ENCODE measurements at places on chromosomes 16 and 17.

DNA sequence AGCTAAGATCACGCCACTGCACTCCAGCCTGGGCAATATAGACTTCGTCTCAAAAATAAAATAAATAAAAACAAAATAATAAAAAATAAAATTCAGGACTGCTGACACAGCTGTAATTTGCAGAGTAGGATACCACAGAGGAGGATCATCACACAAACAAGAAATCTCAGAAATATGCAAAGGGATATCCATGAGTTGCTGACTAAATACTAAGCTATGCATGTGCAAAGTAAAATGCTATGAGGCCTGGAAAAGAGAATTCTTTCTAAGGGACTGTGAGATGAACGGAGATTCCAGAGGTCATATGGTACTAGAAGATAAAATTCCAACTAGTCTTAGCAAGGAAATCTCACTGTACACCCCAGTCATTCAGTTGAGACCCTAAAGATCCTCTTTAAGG is 74.8 kb downstream of the SLC39A11 start:
- DNase-seq: no peak

DNA sequence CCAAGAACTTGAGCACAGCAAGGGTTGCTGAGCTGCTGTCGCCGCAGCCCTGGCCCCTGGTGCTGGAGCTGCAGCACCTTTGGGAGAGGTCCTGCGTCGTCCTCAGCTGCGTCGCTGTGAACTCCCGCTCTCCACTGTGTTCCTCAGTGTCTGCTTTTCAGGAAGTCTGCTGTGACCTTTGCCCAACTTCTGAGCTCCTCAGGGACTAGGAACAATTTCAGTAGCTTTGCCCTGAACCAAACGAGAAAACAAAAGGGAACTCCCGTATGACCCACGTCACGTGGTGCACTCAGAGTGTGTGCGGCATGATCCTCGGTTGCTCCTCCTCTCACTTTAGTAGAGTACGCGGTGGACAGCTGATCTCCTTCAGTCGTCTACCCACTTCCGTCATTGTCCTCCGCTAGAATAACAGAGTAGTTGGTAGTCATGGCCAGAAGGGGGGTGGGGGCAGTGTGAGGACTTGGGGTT is 44.2 kb downstream of the WDR45B start:
- DNase-seq: no peak

DNA sequence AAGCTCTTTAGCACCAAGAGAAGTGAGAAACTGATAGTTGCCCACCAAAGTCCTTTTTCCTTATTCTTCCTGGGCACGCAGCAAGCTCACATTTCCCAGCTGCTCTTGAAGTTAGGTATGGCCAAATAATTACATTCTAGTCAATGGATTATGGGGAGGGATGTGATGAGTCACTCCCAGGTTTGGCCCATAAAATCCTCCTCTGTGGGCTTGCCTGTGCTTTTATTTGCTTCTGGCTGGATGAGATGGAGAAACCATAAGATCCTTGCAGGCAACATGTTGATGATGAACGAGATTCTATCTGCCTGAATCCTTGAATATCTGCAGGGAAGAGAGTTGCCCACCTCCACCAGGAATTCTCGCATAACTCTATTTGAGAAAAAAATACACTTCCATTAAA is 568.3 kb upstream of the SALL1 start:
- DNase-seq: no peak

- no peak for DNase-seq
These were observed 8.6 kb downstream of the RPGRIP1L start for GRCh38 chr16:53695070-53695469.

DNA sequence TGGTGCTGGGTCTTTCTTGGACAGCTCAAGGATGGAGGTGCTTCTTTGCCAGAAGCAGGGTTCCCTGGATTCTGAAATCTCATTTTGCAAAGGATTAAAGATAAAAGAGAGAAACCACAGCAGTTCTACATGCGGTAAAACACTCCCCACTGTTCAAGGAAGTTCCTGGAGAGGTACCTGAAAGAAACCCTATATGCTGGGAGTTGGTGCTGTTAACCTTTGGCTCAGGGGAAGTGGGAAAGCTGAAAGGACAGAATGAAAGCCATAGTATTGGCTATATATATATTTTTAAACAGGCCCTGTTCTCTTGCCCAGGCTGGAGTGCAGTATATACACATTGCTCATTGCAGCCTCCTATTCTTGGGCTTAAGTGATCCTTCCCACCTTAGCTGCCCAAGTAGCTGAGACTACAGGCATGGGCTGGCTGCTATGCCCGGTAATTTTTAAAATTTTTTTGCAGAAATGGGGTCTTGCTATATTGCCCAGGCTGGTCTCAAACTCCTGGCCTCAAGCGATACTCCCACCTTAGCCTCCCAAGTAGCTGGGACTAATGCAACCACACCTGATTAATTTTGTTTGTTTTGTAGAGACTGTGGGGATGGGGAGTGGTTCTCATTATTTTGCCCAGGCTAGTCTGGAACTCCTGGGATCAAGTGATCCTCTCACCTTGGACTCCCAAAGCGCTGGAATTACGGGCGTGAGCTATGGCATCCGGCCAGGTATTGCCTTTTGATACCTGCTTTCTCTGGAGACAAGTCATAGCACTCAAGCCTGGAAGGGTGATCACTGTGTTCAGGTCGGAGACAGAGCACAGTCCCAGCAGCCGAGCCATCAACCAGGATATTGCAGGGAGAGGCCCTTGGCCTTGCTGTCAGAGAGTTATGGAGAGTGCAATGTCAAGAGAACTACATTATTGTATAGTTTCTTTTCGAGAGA is 55.2 kb downstream of the MSI2 start:
- peak; percentile 56 for DNase-seq

GRCh38 chr17:18323007-18323406 is 7.9 kb downstream of the SMCR8 start:
- no peak for DNase-seq

- no peak for DNase-seq
These were observed 101.4 kb downstream of the CACNG3 start for GRCh38 chr16:24357511-24357910.

GRCh38 chr16:68499006-68499405 is 40.1 kb upstream of the ZFP90 start:
- DNase-seq: peak; percentile 71

- DNase-seq: peak; percentile 37
These were observed 44.9 kb downstream of the DNAH17 start for GRCh38 chr17:78532311-78532710.

- no peak for DNase-seq
These were observed 8.6 kb downstream of the LRRC59 start for GRCh38 chr17:50388728-50389127.

DNA sequence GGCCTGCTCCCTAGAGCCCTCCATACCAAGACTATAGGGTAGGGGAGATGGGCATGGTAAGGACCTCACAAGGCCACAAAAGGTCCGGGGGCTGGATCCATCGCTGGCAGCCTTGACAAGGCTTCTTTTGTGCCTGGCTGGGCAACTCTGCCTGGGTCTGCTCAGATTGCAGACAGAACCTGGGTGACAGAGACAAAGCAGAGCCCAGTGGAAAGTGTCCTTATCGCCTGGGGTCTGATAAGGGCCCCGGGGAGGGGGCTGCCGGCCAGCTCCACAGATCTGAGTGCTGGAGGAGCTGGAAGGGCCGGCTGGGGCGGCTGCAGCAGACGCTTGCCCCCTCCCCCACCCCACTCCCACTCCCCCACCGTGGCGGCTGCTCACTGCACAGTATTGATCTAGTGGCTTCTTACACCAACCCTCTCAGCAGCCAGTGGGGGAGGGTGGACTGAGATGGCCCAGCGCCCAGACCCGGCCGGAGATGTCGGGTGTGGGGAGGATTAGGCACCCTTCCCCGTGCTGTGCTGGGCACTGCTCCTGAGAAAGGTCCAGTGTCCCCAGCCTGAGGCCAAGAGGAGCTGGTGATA is 7.2 kb downstream of the MMP15 start:
- DNase-seq: no peak

DNA sequence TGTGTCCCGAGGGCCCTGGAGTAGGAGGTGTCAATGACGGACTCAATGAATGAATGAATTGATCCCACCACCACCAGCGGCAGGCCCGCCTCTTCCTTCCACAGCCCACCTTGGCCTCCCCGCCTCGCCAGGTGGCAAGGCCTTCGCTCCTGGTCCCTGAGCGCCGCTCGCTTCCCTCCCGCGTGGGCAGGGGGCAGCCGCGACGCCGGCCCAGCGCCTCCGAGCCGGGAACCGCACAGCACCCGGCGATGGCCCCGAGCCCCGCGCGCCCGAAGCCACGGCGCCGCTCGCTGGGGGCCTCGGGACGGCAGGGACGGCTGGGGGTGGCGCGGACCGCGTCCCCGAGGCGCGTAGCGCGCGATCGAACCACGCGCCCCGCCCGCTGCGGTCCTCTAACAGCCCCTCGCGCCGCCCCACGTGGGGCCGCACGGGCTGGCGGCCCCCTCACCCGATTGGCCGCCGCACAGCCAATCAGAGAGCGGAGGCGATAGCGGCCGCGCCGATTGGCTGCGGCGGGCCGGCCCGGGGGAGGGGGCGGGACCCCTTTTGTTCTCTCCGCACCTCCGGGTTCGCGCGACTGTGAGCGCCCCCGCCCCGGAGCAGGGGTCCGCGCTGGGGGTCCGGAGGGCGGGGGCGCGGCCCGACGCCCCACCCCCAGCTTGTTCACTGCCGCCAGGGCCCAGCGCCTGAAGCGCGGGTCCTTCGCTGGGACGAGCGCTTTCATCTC is 31.4 kb downstream of the ACTG1 start:
- DNase-seq: peak; percentile 71

DNA sequence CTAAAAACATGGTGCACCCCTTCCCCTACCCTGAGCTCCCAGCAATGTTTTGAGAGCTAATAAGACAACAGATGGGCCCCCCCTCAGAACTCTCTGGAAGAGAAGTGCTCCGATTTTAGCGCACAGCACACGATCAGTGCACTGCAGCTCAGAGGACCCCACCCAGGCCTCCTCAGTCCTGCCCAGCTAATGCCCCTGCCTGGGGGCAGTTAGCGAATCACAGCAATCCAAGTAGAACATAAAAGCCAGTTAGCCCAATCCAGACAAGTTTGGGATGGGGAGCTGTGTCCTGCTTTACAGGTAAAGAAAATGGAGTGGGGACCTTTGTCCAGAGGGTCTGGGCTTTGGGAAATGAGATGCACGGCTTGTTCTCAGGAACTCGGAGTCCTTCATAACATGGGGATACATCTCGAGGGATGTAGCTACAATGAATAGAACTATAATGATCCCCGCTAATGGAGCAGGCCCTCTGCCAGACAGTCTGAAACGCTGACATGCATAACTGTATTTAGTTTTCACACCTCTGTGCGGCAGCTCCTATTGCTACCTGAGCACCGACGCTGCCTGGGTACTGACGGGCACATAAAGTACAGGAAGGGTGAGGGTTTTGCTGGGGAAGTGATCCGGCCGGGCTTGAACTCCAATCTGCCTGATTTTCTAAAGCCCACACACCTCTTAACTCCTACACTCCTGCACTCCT is 29.7 kb upstream of the CDC42EP4 start:
- DNase-seq: no peak

DNA sequence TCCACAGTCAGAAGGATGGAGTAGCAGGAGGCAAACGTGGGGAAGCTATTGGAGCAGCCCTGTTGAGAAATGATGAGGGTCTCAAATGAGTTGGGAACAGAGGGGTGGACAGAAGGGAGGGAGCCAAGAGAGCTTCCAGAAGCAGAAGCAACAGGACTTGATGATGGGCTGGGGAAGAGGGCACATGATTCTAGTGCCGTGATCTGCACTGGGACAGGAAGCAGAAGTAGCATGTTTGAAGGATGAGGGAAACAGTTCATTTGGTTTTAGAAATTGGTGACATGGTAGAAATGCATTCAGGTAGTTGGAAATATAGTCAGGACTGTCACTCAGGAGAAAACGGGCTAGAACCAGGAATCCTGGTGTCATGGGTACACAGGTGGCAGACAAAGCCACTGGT is 19.4 kb downstream of the EMP2 start:
- no peak for DNase-seq

DNA sequence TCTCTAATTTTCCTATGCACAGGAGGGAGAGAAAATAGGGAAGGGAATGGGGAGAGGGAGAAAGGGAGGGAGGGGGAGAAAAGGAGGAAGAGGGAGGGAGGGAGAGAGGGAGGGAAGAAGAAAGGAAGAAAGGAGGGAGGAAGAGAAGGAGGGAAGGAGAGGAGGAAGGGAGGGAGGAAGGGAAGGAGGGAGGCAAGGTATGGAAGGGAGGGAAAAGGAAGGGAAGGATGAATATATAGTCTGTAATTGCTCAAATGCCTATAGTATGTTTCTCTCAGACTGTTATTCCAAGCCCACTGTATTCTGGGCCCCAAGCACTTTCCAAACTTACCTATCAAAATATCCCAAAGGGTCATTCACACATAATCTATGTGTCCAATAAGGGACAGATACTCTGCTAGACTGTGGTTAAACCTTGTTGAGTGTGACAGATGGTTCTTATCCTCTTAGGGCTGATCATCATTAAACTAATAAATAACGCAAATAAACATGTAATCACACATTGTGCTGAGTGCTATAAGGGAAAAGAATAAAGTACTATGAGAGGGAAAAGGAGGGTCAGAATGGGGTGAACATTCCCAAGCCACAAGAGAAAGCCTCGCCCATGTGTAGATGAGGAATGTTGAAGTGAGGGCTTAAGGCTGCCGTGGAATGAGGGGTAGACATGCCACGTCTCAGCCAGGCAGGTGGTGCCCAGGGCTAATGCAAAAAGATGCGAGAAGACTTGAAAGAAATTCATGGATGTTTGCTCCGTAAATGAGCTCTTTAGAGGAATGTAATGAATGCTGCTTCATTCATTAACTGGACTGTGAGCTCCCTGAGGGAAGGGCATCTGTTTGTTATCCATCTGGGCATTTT is 30.6 kb downstream of the ASIC2 start:
- no peak for DNase-seq

GRCh38 chr17:81534157-81535006 is 6.2 kb downstream of the FSCN2 start:
- no peak for DNase-seq

DNA sequence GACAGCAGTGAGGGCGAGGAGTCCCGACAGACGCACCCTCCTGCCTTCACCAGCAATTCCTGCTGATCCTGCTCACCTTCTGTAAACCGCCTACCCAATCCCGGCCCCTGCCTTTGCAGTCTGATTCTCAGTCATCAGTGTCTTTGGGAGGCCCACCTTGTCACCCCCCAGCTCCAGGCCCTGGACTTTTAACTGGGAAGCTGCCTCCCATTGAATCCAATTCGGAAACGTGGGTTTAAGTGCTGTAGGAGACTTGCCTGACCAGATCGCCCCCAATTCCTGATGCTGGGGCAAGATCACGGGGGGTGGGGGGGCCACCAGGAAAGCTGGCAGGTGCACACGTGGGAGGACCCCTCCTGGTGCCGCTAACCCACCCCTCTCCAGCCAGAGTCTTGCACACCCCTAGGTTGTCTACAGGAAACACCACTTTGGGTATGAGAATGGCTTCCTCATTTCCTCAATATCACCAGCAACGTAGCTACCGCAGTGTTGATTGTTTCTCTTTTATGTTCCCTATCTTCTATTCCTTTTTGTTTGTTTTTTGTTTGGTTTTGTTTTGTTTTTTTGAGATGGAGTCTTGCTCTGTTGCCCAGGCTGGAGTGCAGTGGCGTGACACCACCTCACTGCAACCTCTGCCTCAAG is 46.6 kb upstream of the CMIP start:
- no peak for DNase-seq

DNA sequence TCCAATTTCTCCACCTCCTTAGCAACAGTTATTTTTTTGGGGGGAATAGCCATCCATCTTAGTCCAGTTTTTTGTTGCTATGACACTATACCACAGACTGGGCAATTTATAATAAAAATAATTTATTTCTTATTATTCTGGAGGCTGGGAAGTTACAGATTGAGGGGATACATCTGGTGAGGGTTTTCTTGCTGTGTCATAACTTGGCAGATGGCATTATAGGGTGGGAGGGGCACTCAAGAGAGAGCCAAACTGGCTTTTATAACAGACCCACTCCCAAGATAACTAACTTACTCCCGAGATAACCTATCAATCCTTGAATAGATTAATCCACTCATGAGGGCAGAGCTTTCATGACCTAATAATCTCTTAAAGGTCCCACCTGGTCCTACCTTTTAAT is 84.2 kb downstream of the ABCA8 start:
- DNase-seq: no peak
